ENCODE measurements at places on chromosomes 1 and 21. TPM values are rescaled to one million over a fixed set of nuclear protein-coding genes. Genes with fewer than 3 reads are reported as not detected.

SMCP gene
- not detected for polyA plus RNA-seq

ERICH3 gene
- 0.11 TPM for polyA plus RNA-seq

LDLRAD1 gene
- polyA plus RNA-seq, result not detected

AKNAD1 gene
- polyA plus RNA-seq, result 1.2 TPM

SNX7 gene
- polyA plus RNA-seq, result 32.2 TPM

S100A5 gene
- polyA plus RNA-seq, result 0.42 TPM

NUAK2 gene
- 0.82 TPM for polyA plus RNA-seq

DNAJC28 gene
- 1.2 TPM for polyA plus RNA-seq

TMEM269 gene
- polyA plus RNA-seq, result 0.05 TPM

TSSK3 gene
- 0.73 TPM for polyA plus RNA-seq

CFAP45 gene
- 1.0 TPM for polyA plus RNA-seq

SPRR2D gene
- polyA plus RNA-seq, result not detected

NR1I3 gene
- polyA plus RNA-seq, result 0.27 TPM

E2F2 gene
- 0.08 TPM for polyA plus RNA-seq

CD164L2 gene
- polyA plus RNA-seq, result 0.06 TPM

SELENBP1 gene
- 82.8 TPM for polyA plus RNA-seq

RBM8A gene
- 107 TPM for polyA plus RNA-seq

HSPB7 gene
- 144 TPM for polyA plus RNA-seq

SMAP2 gene
- 47.3 TPM for polyA plus RNA-seq

CFHR3 gene
- polyA plus RNA-seq, result 0.10 TPM

CD247 gene
- polyA plus RNA-seq, result 1.8 TPM

S100A14 gene
- polyA plus RNA-seq, result 7.1 TPM

TMEM61 gene
- polyA plus RNA-seq, result 7.0 TPM

CNKSR1 gene
- 4.2 TPM for polyA plus RNA-seq

HEATR1 gene
- 7.7 TPM for polyA plus RNA-seq

CACHD1 gene
- 7.5 TPM for polyA plus RNA-seq

PPFIA4 gene
- polyA plus RNA-seq, result 1.3 TPM

TNFRSF1B gene
- polyA plus RNA-seq, result 30.8 TPM

RUNX3 gene
- 2.5 TPM for polyA plus RNA-seq

AHCTF1 gene
- 15.3 TPM for polyA plus RNA-seq

KRTAP11-1 gene
- polyA plus RNA-seq, result not detected

CNN3 gene
- 163 TPM for polyA plus RNA-seq

NCF2 gene
- 5.8 TPM for polyA plus RNA-seq

AMPD1 gene
- not detected for polyA plus RNA-seq

KIF26B gene
- 0.62 TPM for polyA plus RNA-seq

OR2T11 gene
- polyA plus RNA-seq, result not detected

EFNA3 gene
- 2.3 TPM for polyA plus RNA-seq

RAB3B gene
- 0.44 TPM for polyA plus RNA-seq

BSND gene
- polyA plus RNA-seq, result not detected

SPSB1 gene
- 36.4 TPM for polyA plus RNA-seq

CADM3 gene
- 27.0 TPM for polyA plus RNA-seq

SERPINC1 gene
- polyA plus RNA-seq, result 1.4 TPM

UQCRHL gene
- polyA plus RNA-seq, result 3.5 TPM

ABCG1 gene
- 16.3 TPM for polyA plus RNA-seq

GALNT2 gene
- polyA plus RNA-seq, result 55.0 TPM

MX2 gene
- 8.2 TPM for polyA plus RNA-seq

CACNA1S gene
- polyA plus RNA-seq, result not detected

KLHL20 gene
- 22.5 TPM for polyA plus RNA-seq

LCE1E gene
- polyA plus RNA-seq, result 0.15 TPM

LENEP gene
- polyA plus RNA-seq, result not detected

MPZ gene
- polyA plus RNA-seq, result 10.2 TPM

HEYL gene
- polyA plus RNA-seq, result 7.2 TPM
